D341Med (cell line): ENCODE measurements at places on chromosomes 2 and 18.
A peak's percentile ranks its signal among the peaks of the same experiment; 100 is the strongest.

DNA sequence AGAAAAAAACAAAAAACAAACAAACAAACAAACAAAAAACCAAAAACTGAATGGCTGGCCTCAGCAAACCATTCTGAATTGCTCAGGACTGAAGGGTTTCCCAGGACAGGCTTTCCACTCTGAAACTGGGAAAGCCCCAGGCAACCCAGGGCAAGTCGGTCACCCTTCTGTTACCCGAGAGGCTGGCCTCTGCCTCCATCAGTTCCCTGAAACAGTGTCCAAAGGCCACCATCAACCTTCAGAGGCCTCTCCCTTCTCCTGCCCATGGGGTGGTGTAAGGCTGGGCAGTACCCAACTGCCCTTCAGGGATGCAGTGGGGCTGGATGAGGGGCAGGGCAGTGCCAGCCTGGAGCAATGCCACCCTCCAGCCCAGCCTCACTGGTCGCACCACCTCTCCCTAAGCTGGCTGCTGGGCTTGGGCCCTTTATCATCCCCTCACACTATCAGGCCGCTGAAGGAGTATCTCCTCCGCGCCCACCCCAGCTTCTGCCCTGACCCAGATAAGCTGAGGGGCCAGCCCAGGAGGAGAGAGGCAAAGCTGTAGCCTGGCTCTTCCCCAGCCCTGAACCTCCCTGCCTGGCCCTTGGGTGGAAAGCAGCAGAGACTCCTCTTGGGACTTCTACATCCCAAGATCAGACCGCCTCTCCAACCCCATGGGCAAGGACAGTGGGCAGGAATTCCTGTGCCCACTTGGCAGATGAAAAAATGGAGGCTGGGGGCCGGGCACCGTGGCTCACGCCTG lies 35.9 kb downstream of the ZFP36L2 start:
- no peak for DNase-seq

DNA sequence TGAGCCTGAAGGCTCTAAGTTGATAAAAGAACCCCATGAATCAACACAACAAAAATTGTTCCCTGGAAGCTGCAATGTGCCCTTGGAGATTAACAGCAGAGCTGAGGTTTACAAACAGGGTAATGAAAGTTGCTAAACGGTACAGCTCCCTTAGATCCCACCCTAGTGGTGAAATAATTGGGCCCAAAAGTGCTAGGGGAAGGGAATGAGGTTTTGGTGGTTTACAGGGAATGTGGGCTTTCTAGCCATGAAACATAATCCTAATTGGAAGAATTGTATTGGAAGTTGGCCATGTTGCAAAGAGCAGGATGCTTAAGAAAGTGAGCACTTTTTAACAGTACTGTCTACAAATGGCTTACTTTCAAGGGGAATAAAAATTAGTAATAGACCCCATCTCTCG lies 180.2 kb upstream of the SMIM21 start:
- no peak for DNase-seq

GRCh38 chr2:239553376-239554000 lies 152.7 kb upstream of the HDAC4 start:
- no peak for DNase-seq

GRCh38 chr2:113242327-113242726 lies 36.4 kb downstream of the PAX8 start:
- no peak for DNase-seq

GRCh38 chr2:239608723-239609122 lies 207.9 kb upstream of the HDAC4 start:
- DNase-seq: no peak

DNA sequence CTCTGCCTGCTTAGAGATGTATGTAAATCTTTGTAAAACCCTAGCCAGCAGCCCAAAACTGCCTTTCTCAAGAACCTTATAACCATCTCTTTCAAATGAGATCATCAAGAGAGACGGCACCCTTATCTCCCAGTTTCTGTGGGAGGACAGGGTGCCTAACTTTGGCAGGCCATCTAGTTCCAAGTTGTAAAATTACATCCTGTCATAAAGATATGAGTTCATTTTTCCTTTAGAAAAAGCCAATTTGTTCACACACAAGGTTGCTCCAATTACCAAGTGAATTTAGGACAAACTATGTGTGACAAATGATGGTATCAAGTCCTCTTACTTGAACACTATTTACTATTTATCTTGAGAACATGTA lies 65.3 kb downstream of the MEMO1 start:
- DNase-seq: no peak

DNA sequence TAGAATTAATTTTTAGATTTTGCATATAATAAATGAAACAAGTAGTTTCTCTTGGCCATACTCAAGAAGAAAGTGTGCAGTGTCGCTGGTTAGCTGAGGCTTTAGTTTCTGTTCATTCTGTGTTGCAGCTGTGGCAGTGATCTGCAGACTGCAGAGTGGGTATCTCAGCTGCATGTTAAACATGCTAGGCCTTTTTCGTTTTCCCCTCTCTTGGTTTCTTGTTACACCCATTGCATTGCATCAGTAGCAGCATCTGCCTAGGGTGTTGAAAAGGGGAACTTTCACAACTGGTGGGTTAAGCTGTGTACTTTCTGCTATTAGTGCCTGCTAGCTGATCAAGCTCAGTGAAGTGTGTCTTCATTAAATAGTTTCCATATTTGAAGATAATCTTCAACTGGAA lies 51.3 kb downstream of the ACSL3 start:
- DNase-seq: no peak

- no peak for DNase-seq
These were observed 550.6 kb upstream of the ACVR2A start for GRCh38 chr2:147293991-147294824.

DNA sequence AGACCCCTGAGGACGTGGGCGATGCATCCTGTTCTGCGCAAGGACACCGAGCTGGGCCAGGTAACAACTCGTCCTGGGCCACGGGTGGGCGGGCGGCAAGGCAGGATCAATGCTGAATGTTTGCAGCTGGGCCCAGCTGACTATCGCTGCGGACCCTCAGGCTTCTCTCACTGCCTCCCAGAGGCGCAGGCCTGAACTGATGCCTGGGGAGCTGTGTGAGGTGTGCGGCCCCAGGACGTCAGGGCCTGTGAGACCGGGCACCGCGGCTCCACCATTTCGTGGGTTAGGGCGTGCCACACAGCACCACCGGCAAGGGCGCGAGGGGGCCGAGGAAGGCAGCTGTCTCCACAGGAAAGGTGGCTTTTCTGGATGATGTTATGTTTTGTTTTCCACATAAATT lies 307.4 kb downstream of the NDUFA10 start:
- DNase-seq: no peak

DNA sequence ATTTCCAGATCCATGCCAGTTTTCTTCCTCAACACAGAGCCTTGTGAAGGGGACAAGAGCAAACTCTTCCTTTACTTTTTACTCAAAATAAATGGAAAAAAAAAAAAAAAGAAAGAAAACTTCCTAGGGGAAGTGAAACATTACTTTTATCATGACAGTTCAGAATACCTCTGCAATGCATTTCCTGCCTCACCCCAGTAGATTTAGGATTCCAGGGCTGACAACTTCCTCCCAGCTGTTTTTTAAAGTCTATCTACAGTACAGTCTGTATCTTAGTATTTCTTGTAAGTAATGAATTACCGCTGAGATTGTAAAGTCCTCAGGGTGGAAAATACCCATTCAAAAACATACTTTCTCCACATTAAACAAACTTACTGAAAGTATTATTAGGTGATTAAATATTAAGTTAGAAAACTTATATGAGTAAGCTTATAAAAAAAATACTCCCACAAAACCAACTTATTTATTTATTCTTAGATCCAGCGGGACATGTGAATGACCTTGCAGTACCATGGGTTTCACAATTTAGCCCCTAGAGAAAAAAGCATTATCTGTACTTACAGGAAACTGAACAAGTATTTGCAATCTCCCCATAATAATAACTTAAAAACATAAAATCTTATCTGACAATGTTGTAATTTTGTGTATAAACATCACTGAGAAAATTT lies 117.7 kb downstream of the RBMS1 start:
- DNase-seq: no peak

GRCh38 chr2:217753460-217754200 lies 249.2 kb downstream of the TNS1 start:
- no peak for DNase-seq

DNA sequence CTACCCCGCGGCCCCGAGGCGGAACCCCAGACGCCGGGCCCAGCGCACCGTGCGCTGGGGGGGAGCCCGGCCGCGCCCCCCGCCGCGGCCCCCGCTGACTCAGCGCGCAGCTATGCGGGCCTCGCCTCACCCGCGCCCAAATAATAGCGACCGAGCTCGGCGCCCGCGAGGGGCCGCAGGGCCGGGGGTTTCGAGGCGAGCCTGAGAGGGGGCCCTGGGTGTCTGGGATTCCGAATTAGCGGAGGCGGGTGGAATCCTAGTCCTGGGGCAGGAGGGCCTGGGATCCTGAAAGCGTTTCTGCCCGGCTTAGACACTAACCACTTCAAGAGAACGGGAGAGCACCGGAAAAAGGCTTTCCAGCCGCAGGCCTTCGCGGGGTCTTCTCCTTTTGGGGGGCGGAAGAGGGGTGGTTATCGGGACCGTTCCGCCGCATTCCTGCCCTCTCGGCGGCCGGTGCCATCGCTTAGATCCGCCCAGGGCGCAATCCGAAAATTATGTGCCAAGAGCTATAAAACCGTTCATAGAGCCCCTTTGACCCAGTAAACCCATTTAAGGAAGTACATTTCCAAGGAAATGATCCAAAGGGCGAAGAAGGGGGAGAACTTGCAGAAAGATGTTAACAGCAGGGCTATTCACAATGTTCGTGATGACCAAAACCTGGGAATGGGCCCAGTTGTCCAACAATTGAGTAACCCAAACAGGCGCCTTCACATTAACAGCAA lies 681 bp upstream of the ROCK2 start:
- no peak for DNase-seq

GRCh38 chr18:56789004-56789888 lies 138.1 kb downstream of the WDR7 start:
- DNase-seq: peak; percentile 68

- no peak for DNase-seq
These were observed 199.6 kb downstream of the HRH4 start for GRCh38 chr18:24659827-24660720.

DNA sequence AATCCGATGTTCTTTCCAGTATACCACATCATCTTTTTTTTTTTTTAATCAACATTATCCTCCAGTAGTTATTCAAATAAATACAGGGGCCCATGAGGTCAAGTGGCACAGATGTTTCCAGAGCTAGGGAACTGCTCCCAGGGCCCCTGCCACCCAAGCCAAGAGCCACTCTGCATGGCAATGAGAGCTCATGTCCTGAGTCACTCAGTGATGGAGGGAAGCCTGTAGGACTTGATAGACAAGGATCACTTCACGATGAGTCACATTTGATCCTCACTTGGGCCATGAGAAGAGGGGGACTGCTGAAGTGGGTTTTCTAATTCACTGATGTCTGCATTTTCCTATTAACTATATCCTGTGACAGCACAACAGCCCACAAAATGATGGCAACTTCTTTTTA lies 127.0 kb upstream of the PKDCC start:
- DNase-seq: no peak

DNA sequence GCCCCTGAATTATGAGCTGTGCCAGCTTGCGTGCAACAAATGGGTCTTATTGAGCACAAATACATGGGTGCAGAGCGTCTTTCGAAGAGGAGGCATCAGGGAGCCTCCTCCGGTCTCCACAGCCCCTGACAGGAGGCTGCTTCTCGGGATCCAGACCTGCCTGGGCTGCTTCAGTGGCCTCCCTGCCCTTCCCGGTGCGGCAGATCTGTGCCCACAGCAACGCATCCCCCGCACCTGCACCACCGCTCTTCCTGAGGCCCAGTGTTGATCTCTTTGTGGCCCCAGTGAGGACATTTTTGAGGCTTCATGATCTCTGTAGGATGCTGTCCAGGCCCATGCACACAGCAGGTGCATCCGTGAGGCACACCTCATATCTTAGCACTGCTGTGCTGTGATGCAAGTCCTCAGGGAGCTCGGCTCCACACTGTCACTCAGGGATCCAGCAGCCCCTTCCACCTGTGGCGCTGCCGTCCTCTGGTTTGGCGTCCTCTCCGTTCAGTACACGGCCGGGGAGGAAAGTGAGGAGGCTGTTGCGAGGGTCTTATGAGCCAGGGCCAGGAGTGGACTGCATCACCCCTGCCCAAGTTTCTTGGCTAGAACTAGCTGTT lies 17.4 kb downstream of the RTP5 start:
- no peak for DNase-seq

DNA sequence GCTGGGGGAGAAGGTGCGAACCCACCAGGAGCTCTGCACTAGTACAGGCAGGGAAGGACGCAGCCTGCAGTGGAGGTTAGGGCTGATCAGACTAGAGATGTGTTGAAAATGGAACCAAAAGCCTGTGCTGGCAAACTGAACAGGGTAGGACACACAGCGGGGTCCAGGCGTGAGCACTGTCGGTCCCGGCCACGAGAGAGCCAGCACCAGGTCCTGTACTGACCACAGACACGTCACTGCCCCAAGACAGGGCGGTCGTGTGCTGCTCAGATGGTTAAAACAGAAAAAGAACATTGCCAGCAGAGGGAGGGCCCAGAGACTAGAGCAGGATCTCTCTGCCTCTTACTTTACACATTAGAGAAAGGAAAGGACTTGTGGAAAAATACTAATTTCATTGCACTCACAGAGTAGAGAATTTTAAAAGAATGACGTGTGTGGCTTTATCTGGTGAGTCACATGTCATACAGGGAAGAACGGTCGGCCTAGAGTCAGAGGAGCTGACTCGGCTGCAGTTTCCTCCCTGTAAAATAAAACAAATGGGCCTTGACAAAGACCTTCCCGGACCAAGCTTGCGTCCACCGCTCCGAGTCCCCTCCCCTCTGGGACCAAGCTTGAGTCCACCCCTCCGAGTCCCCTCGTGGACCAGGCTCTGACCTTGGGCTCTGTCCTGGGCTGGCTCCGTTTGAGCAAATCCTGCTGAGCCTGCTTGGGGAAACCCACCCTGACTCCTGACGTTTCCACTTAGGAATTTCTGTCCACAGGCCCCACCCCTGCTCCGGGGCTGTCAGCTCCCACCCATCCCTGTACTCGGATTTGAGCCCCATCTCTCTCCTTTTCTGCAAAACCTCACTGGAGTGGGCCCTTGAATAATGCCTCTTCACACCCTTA lies 16.7 kb upstream of the ADI1 start:
- no peak for DNase-seq

DNA sequence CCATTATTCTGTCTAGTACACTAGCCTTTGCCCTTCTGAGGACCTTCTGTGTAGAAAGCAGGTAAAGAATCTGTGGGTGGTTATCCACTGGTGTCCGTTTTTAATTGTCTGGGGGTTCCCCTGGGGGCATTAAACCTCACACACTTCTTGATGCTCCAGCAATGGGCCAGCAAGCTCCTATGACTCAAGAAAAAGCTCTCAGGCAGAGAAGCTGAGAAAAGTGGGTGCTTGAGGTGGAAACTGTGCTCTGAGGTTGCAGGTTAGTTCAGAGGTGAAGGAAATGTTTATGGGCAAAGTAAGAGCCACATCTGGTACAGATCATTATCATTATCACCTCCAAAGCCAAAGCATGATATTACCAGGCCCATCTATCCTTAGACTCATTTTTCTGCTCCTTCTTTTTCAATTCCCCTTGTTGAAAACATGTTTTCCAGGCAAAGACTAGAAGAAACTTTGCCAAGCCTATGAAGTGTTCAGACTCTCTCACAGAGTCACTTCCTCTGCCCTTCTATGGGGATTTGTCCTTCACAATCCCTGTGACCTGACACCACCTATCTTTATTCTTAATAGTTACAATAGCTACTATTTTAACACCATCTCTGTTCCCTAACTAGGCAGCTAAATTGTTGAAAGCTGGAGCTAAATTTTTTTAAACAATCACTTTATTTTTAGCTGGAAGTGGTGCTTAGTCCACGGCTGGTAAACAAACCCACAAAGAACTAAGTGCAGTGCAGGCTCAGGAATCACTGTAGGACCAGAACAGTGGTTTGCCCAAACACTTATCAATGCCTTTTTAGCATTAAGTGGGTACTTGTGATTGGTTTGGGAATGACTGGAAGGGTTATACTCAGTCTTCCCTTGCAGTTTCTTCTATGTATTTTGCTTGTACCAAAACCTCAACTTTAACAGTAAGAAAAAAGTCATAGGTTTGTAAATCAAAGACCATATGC lies 512.8 kb upstream of the POU3F3 start:
- no peak for DNase-seq
